Iris pigment epithelial cell (primary cell): ENCODE measurements at places on chromosomes 7 and 10.

GRCh38 chr10:78656417-78657162 lies 412.2 kb upstream of the ZMIZ1 start:
- DNase-seq = no peak

DNA sequence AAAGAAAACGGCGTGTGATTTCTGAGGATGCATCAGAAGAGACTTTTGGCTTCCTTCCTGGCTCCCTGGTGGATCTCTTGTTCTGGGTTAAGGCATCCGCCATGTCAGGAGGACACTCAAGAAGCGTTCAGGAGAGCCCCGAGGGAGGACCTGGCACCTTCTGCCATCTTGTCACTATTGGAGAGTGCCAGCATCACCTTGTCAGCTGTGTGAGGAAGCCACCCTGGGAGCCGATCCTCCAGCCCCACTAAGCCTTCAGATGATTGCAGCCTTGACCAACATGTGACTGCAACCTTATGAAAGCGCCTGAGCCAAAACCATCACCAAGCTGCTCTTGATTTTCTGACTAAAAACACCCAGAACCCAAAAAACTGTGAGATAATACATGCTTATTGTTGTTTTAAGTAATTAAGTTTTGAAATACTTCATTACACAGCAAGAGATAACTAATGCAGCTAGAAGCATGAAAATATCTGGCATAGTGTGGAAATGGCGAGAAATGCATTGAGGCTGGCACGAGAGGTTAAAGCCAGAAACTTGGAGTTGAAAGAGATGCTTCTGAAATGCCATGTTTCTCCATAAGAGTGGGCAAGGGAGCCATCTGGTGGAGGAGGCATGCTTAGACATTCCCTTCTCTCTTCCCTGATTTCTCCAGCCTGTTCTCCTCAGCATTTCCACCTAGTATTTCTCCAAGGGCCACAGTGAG lies 5.4 kb upstream of the ZFYVE27 start:
- peak; percentile 66 for DNase-seq

GRCh38 chr10:33602278-33602677 lies 267.8 kb upstream of the NRP1 start:
- no peak for DNase-seq

GRCh38 chr7:113113912-113114311 lies 4.4 kb downstream of the SMIM30 start:
- DNase-seq = peak; percentile 3

GRCh38 chr10:94287336-94287735 lies 75.4 kb downstream of the NOC3L start:
- peak; percentile 71 for DNase-seq

GRCh38 chr7:111710839-111711380 lies 148.6 kb upstream of the IMMP2L start:
- no peak for DNase-seq

DNA sequence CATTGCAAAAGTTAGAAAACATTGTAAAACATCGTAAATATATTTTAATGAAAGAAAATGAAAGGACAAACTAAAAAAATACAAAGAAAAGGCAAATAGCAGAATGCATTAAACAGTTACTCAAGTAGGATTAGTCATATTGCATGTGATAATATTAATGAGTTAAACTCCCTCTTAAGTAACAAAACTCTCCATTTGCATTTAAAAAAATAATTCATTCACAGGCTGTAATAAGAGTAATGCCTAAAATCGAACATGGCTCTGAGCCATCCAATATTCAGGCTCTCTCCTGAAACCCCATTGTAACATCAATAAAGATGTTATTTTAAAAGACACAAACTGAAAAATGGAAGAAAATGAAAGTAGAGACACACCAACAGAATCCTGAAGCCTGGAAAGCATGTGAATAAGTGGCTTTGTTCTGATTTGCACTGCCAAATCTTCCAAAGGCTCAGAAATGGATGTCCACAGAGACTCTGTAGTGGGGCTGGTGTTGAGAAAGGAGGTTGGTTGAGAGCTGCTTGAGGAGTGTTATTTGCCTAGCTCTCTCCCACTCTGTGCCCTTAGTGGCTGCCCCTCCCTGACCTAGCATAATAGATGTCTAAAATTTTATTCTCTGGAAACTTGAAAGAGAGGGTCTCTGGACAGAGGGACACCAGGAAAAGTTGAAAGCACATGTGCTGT lies 268.3 kb upstream of the MEOX2 start:
- DNase-seq = no peak
